ENCODE measurements at places on chromosomes 12 and 14.

DNA sequence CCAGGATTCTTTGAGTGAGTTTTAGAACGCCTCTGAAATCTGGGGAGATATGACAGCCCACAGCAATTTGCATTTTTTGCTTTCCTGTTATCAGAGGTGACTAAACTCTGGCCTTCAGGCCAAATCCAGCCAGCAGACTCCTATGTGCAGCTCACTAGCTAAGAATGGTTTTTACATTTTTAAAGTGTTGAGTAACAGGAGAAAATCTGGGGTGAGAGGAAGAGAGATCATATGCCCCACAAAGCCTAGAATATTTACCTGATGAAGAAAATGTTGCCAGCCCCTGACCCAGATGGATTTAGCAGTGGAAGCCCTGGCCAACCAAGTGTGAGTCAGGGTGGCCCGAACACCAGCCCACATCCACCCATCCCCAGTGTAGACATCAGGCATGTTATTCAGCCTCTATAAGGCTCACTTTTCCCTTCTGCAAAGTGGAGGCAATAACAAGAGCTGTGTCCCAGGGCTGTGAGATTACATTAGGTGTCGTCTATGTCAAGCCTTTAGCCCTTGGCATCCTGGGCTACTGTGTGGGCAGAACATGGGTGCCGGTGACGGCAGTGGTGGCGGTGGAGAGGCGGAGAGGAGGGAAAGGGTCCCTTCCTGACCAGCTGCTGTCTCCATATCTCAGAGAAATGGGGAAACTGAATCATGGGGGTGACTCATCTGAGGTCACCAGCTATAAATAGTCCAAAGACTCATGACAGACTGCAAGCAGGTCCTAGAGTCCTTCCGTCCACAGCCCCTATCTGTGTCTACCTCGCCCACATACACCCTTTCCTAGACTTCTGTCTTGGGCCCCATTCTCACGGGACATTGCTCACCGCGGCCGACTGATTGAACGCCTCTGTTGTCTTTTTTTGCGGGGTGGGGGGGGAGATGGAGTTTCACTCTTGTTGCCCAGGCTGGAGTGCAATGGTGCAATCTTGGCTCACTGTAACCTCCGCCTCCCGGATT is 32.6 kb upstream of the CD9 start:
- H3K4me1 ChIP-seq, result no peaks in the 10 kb centered on the region
- H3K4me3 ChIP-seq, result no peak overlapping the region
- peak; percentile 76 for DNase-seq
- no peaks in the 10 kb centered on the region for H3K27me3 ChIP-seq

- no peaks in the 10 kb centered on the region for H3K4me1 ChIP-seq
- DNase-seq, result no peak
- no peak overlapping the region for H3K27ac ChIP-seq
These were observed 65.3 kb downstream of the MSRB3 start for GRCh38 chr12:65343801-65344200.

- no peak overlapping the region for H3K4me3 ChIP-seq
- no peaks in the 10 kb centered on the region for H3K36me3 ChIP-seq
- peaks cover 15% of the 10 kb centered on the region for H3K4me1 ChIP-seq
These were observed 123.8 kb downstream of the GCH1 start for GRCh38 chr14:54778618-54779345.

DNA sequence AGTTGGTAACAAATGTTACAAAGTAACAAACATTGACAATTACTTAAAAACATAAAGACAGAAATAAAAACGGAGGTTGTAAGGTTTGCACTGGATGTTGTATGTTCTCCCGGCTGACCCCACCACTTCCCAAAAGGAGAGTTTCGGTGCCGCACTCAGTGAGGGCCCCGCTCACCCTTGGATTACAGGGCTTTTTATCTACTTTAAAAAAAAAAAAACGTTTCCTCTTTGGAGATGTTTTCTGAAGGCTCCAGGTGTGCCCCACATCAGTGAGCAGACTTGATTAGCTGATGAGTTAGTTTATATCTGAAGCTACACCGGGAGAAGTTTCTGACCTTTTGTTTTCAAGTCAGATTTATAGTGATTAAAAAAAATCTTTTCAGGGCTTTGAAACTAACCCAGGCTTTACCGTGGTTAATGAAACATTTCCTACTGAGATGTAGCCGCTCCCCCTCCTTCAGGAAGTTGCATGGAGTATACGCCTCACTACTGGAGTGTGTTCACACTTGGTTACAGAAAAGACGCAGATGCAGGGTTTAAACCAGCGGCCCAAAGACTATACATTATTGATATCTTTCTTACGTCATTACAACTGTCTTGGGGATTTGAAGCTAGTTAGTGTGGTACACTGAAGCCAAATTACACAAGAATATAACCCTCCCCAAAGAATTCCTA is 38.0 kb upstream of the BCL7A start:
- no peak overlapping the region for H3K27ac ChIP-seq
- no peak overlapping the region for H3K4me3 ChIP-seq
- DNase-seq, result no peak
- no peaks in the 10 kb centered on the region for H3K27me3 ChIP-seq
- H3K36me3 ChIP-seq, result no peaks in the 10 kb centered on the region

DNA sequence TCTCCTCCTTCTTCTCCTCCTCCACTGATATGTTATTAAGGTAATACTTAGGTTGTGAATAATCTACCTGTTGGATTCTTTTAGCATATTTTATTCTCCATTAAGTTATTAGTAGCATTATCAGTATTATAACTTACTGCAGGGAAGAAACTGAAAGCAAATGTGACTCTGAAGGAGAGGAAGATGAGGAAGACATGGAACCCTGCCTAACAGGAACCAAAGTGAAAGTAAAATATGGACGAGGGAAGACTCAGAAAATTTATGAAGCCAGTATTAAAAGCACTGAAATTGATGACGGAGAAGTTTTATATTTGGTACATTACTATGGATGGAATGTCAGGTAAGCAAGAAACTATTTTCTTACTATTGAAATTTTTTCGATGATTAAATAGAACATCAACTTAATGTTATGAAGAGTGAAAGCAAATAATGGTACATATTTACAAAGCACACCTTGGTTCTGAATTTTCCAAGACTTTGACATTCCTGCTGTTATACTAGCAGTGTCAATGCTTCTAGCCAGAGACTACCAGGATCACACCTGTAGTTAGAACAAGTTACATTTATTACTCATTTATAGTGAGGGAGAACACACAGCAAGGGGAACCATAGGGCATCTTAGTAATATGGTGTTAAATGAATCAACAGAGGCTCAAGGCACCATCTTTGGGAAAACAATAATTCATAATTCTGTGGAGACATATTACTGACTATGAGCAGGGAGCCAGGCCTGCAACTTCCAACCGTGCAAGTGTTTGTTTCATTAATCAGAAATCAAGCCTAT is 42.0 kb upstream of the TOMM20L start:
- H3K4me3 ChIP-seq, result peak overlapping the region; percentile 15
- peaks cover 6% of the 10 kb centered on the region for H3K36me3 ChIP-seq
- H3K27me3 ChIP-seq, result no peaks in the 10 kb centered on the region
- peak overlapping the region; percentile 57 for H3K27ac ChIP-seq
- no peaks in the 10 kb centered on the region for H3K4me1 ChIP-seq

DNA sequence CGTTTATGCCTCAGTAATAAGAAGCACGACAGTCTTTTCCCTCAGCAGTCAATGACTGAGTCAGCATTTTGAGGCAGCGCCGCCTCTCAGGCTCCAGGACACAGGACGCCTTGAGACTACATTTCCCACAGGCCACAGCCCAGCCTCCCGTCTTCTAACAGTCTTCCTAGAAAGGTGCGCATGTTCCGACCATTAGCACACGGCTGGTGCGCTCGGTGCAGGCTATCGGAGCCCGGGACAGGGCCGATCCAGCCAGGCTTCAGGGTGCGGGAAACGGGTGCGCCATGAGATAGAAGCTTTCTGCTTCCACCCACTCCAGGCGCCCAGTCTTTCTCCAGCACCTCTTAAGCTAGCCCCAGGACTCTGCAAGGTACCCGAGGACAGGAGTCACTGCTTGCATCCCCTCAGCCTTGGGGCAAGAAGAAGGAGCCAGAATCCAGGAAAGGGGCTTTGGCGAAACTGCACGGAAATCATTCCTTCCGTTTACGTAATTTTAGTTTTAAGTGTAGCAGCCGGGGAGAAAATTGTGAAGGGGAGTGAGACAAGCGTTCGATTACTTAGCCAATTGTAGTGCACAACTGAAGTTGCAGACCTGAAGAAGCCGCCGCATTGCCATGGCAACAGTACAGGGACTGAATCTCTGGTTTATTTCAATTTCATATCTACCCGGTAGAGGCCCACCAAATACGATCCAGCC is 54.0 kb downstream of the ZNF641 start:
- H3K27me3 ChIP-seq, result no peaks in the 10 kb centered on the region
- H3K4me3 ChIP-seq, result peak overlapping the region; percentile 45
- H3K36me3 ChIP-seq, result no peaks in the 10 kb centered on the region
- peak overlapping the region; percentile 50 for H3K27ac ChIP-seq
- H3K4me1 ChIP-seq, result no peaks in the 10 kb centered on the region
- peak; percentile 23 for DNase-seq

- no peak overlapping the region for H3K4me3 ChIP-seq
- no peak overlapping the region for H3K27ac ChIP-seq
- H3K36me3 ChIP-seq, result no peaks in the 10 kb centered on the region
- H3K4me1 ChIP-seq, result no peaks in the 10 kb centered on the region
These were observed 279.8 kb upstream of the DIO2 start for GRCh38 chr14:80491131-80491530.

GRCh38 chr12:66921151-66921550 is 242.3 kb upstream of the GRIP1 start:
- no peaks in the 10 kb centered on the region for H3K4me1 ChIP-seq
- no peak for DNase-seq
- H3K4me3 ChIP-seq, result no peak overlapping the region

DNA sequence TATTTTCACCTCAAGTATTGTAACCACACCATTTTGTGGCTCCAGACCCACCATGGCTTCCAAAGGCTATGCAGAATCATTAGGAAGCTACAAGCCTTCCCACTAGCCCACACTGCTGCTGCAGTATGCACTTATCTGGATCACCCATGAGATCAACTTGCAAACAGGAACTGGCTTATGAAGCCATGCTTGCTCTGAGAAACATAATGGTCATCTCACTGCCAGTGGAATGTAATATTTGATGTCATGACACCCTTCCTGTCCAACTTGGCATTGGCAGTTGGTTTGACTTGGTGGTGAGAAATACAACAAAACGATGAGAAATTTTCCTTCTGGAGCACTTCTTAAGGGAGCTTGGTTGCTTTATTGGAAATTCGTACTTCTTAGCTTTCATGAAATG is 69.3 kb upstream of the FRMD6 start:
- H3K27ac ChIP-seq, result no peak overlapping the region
- H3K4me1 ChIP-seq, result no peaks in the 10 kb centered on the region
- no peaks in the 10 kb centered on the region for H3K36me3 ChIP-seq
- no peaks in the 10 kb centered on the region for H3K27me3 ChIP-seq

Data from naive thymus-derived CD4-positive, alpha-beta T cell (primary cell).